ENCODE measurements at places on chromosomes 1 and 21. TPM values are rescaled to one million over a fixed set of nuclear protein-coding genes. Genes with fewer than 3 reads are reported as not detected.

DNA sequence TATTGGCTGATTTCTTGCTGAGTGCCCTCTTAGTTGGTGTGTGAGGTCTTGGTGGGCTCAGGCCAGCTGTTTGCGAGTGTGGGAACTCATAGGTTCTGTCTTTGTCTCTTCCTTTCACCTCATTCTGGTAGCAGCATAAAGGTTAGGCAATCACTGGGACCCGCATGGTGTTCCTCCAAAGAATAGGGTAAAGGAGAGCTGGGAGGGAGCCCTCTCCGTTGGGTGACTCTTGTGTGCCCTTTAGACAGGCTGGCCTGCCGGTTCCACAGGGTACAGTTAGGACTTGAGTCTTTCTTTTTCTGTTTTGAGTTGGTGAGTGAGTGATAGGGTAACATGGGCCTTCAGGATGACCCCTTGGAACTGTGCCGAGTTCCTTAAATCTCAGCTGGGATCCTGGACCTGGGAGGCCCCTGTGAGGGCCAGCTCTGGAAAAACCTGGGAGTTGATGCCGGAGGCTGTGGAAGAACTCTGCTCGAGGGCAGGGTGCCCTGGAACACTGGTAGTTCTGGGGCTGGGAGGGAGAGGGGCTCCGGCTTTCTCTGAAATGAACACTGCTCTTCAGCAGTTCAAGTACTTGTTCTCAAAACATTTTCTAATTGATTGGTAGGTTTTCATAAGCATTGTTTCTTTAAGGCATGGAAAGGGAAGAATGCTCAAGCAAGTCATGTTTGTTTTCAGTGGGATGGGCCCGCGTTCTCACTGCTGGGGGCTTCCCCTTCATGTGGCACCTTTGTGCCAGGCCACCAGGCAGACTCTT lies 2.1 kb upstream of the THAP3 start:
- DNase-seq = no peak

DNA sequence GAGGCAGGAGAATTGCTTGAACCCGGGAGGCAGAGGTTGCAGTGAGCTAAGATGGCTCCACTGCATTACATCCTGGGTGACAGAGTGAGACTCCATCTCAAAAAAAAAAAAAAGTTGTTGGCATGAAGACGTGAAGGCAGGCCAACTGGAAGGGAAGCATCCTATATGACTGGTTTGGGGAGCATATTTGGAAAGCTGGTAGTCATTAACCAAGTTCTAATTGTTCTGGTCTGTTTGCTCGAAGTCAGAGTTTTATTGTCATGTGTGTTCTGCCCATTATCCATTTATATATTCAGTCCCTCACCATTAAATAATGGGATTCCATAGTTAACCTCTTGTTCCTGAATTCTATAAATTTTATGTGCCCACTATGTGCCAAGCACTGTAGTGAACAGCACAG lies 3.3 kb upstream of the GLRX2 start:
- no peak for DNase-seq

Gene TEKT2
- 0.29 TPM for total RNA-seq

DNA sequence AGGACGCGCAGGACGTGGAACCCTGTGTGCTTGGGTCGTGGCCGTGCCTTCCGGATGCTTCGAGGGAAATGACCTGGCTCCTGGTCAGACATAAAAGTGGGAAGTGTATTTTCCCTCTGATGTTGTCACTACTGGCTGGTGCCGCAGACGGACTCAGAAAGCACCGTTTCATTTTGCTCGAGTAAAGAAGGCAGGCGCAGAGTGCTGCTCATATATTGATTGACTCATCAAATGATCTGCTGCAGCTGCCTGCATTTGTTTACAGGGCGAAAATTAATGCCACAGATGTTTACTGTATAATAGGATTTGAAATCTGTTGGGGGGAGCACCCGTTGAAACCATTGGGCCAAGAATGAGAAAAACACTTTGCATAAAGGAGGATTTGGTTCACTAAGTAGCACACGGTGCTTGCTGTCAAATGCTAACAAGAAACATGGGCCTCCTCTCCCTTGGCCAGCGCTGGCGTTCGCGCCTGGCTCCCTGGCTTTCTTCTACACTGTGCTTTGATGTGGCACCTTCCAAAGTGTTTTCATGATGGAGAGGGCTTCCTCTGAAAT lies 365.5 kb downstream of the CAMTA1 start:
- no peak for DNase-seq

Gene KIF17
- total RNA-seq = 1.8 TPM

DNA sequence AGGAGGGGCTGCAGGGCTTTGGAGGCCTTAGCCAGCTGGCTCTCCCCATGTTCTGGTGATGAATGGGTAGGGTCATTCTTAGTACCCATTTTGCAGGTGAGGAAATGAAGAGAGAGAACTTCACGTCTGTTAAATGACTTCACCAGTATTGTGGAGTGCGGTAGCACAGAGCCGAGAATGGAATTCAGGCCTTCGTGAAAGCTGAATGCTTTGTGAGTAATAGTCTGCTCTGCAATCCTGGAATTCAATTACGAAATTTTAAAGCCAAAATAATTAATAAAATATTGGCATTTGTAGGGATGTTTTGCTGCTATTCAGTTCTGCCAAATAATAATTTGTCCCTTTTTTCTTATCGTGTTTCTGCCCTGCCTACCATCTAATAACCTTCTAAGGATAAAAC lies 197.7 kb downstream of the GREM2 start:
- DNase-seq = no peak

DNA sequence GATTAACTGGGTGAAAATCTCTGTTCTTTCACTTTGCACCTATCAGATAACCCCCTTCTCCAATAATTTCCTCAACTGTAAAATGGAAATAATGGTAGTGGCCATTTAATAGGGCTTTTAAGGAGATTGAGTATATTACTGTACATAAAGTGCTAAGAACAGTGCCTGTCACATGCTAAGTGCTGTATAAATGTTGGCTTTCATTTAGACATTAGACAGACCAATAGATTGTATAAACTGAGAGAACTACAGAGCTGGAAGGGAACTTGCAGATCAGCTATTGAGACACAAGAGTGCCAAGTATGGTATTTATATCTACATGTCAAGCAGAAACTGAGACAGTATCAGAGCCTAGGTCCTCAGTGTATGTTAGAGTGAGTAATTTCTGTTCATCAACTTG lies 934.7 kb downstream of the PLA2G4A start:
- no peak for DNase-seq

GRCh38 chr1:36734356-36734755 lies 251.6 kb upstream of the CSF3R start:
- DNase-seq = no peak

DNA sequence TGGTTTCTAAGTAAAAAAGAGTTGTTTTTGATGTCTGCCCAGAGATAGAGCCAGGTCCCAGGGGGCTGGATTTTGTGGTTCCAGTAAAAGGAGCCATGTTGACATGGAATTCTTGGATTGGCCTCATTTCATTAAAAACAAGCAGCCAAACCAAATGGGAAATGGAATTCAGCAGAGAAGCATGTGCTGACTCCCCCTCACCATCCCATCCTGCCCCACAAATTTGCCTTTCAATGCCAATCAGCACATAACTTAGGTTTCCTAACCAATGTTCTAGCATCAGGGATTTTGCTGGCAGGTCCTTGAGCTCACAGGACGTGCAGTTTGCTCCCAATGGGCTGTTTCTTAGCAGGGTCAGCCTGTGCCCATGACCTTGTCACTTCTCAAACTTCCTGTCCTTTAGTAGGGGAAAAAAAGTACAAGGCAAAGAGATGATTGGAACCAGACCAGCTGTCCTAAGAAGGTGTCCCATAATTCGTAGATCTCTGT lies 101.5 kb upstream of the GADD45A start:
- no peak for DNase-seq

- no peak for DNase-seq
Observed at GRCh38 chr1:209454340-209454994, 129.0 kb upstream of the CAMK1G start.

- DNase-seq = no peak
Observed at GRCh38 chr1:180230416-180230790, 339 bp downstream of the LHX4 start.
